CD8-positive, alpha-beta memory T cell (primary cell): ENCODE measurements at places on chromosomes 4 and X. TPM values are rescaled to one million over a fixed set of nuclear protein-coding genes. Genes with fewer than 3 reads are reported as not detected.

DNA sequence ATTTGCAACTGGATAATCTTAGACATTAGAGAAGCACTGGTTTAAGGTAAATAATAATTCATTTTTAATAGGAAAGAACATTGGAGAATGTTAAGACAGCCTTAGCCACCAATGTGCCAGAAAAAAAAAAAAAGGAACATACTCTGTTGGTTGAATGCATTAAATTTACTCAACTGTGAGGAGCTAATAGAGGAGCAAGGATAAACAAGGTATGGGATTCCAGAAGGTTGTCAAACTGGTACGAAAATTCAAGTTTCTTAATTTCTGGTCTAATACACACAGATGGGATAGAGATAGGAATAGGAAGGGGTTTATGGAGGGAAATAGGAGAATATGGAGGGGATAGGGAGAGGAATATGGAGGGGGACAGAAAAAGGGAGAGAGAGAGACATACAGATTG lies 1096.6 kb downstream of the ARAP2 start:
- DNase-seq: no peak
- H3K36me3 ChIP-seq: no peaks in the 10 kb centered on the region
- H3K4me1 ChIP-seq: no peaks in the 10 kb centered on the region
- no peak overlapping the region for H3K27ac ChIP-seq
- H3K4me3 ChIP-seq: no peak overlapping the region

DNA sequence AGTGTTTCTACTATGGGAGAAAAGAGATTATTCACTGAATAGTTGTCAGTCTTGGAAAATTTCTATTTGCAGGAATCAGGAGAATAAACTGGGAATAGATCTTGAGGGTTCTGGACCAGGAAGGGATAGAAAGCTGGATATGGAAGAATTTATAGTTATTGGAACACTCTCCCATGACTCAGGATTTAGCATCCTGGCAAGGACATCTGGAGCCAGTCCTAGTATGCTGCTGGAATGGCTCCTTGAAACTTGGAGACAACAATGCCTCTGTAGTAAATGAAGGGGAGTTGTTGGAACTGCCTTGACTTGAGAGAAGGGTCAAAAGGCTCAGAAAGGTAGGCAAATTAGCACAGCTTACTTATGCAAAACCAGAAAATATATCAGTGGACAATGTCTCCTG lies 23.5 kb upstream of the THOC2 start:
- no peak overlapping the region for H3K27ac ChIP-seq
- no peak for DNase-seq
- no peaks in the 10 kb centered on the region for H3K27me3 ChIP-seq
- no peaks in the 10 kb centered on the region for H3K4me1 ChIP-seq

The CHRNA9 gene
- total RNA-seq: not detected

The ENPEP gene
- total RNA-seq: not detected

GRCh38 chr4:27154706-27155105 lies 294.1 kb downstream of the STIM2 start:
- no peak overlapping the region for H3K27ac ChIP-seq
- H3K4me3 ChIP-seq: no peak overlapping the region
- DNase-seq: no peak
- no peaks in the 10 kb centered on the region for H3K27me3 ChIP-seq
- no peaks in the 10 kb centered on the region for H3K36me3 ChIP-seq

DNA sequence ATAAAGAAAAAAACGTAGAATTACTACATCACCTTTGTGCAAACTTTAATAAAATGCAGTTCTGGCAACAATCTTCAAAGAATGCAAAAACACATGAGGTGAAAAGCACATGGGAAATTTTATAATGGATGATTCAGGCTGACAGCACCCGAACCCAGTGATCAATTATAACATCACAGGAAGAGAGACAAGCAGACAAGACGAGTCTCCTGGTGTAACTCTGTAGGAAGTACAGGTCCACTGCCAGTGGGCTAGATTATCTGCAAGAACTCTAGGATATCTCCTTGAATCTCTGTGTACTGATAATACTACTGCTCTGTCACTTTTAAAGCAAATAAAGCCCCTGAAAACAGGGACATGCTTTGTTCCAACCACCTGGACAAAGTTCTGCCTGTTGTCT lies 58.9 kb upstream of the NXF3 start:
- no peaks in the 10 kb centered on the region for H3K4me1 ChIP-seq
- DNase-seq: no peak

GRCh38 chr4:89110541-89110985 lies 770 bp upstream of the TIGD2 start:
- H3K27ac ChIP-seq: peak overlapping the region; percentile 1
- peaks cover 4% of the 10 kb centered on the region for H3K27me3 ChIP-seq
- no peak for DNase-seq

- no peaks in the 10 kb centered on the region for H3K4me1 ChIP-seq
- H3K4me3 ChIP-seq: no peak overlapping the region
- H3K27me3 ChIP-seq: no peaks in the 10 kb centered on the region
- H3K27ac ChIP-seq: no peak overlapping the region
- no peaks in the 10 kb centered on the region for H3K36me3 ChIP-seq
- DNase-seq: no peak
Observed at GRCh38 chr4:85828027-85828890, 353.3 kb downstream of the ARHGAP24 start.

The ADGRG2 gene
- not detected for total RNA-seq

DNA sequence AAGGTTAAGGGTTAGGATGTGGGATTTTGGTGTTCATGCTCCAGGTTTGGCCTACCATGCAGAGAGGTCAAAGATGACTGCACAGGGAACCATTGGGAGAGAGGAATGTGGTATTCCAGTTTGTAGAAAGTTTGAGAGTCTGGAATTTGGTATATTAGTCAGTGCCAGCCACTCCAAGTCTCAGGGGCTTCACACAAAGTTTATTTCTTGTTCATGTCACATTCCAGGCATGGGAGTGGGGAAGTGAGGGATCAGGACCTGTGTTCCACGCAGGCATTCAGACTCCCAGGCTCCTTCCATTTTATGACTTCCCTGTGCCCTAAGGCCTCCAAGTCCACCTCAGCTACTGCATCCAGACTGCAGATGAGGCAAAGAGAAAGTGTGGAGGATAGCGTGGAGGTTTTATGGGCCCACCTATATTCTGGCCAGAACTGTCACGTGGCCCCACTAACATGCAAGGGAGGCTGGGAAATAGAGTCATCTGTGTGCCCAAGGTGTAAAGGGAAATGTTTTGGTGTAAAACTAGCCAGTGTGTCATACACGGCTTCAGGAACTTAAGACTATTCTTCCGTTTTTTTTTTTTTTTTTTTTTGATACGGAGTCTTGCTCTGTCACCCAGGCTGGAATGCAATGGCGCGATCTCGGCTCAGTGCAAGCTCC lies 140.6 kb upstream of the SCML1 start:
- no peak overlapping the region for H3K27ac ChIP-seq
- H3K27me3 ChIP-seq: no peaks in the 10 kb centered on the region
- no peak for DNase-seq
- no peak overlapping the region for H3K4me3 ChIP-seq
- H3K36me3 ChIP-seq: no peaks in the 10 kb centered on the region
- H3K4me1 ChIP-seq: no peaks in the 10 kb centered on the region

The NUDT10 gene
- total RNA-seq: 1.2 TPM

The STK32B gene
- not detected for total RNA-seq
